ENCODE measurements at places on chromosomes 1 and 21.
A peak's percentile ranks its signal among the peaks of the same experiment; 100 is the strongest.

GRCh38 chr1:32946413-32946812 lies 18.2 kb downstream of the RNF19B start:
- DNase-seq, result no peak

GRCh38 chr1:43446388-43446740 lies 7.4 kb downstream of the HYI start:
- DNase-seq, result no peak

GRCh38 chr1:216183007-216183406 lies 240.2 kb downstream of the USH2A start:
- DNase-seq, result no peak

- DNase-seq, result no peak
Observed at GRCh38 chr1:185154912-185155513, 1.7 kb downstream of the TRMT1L start.

GRCh38 chr21:45266518-45267389 lies 20.9 kb downstream of the POFUT2 start:
- DNase-seq, result no peak

- DNase-seq, result peak; percentile 18
Observed at GRCh38 chr1:84541679-84542078, 32.6 kb downstream of the CTBS start.
